NCI-H1436 treated with DMSO at 0.1 percent for 48 hours (cell line): ENCODE measurements at places on chromosomes 6 and 20.
A peak's percentile ranks its signal among the peaks of the same experiment; 100 is the strongest.

- DNase-seq: no peak
These were observed 31.8 kb downstream of the MYB start for GRCh38 chr6:135212935-135213334.

DNA sequence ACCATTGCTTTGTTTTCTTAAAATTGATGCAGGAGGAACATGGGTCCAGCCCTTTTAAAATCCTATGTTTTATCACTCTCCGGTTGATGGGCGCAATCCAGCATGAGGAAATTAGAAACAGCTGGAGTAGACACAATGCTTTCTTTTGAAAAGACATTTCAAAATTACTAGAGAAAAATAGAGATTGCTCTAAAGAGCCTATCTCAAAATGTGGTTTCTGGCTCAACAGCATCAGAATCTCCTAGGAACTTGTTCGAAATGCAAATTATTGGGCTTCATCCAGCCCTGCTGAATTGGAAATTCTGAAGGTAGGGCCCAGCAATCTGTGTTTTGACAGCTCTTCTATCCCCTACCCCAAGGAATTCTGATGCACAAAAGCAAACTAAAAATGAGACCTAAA is 190.8 kb upstream of the BMP2 start:
- DNase-seq: no peak

- no peak for DNase-seq
These were observed 565.2 kb upstream of the MARCKS start for GRCh38 chr6:113291751-113292445.

DNA sequence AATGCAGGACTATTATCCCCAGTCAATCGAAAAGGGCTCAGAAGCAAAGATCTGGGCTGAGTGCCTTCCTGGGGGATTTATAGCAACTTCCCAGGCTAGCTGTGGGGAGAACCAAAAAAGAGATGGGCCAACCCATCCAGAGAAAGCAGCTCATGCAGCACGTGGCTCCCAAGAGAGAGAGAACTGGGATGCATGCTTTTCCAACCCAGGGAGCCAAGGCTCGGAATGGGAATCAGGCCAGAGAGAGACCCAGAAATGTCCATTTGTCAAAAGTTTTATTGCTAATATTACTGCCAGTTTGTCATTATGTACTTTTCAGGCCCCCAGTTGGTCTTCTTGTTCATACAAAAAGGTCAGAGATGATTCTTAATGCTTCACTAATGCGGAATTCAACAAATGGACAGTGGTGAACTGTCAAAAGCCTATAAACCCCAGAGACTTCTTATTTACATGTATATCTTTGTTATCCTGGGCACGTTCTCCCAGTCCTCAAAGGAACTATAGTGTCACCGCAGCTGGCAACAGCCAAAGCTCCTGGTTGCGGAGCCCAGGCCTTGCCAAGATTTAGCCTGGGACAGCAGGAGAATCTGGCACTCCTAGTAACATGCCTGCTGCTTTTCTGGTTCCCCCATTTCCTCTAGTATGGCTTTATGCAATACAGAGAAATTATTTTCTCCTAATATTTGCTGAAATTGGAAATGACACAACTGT is 139.1 kb upstream of the POU3F2 start:
- no peak for DNase-seq

DNA sequence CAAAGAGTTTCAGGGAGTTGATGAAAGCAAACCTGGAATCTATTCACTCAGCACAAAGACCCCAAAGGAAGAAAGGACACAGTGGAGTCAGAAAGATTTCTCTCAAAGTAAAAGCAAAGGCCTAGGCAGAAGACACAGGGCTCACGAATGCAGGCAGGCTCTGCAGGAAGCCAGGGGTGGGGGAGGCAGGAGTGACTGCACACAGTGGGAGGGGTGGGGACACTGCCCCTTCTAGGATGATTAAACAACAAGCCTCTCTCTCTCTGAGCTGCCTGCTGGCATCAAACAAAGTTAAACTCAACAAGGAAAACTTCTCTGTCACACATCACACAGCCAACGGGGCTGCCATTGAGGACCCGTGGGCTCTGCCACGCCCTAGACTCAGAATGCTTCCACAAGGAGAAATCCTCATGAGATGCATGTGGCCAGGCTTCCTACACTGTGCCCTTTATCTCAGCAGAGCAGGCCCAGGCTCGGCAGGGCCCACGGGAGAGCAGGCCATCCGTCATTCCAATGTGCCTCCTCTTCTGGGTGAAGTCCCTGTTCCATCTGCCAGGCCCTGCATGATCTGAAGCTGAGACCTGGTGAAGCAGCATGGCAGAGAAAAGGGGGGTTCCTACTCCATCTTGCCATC is 70.1 kb downstream of the RAMACL start:
- DNase-seq: no peak

DNA sequence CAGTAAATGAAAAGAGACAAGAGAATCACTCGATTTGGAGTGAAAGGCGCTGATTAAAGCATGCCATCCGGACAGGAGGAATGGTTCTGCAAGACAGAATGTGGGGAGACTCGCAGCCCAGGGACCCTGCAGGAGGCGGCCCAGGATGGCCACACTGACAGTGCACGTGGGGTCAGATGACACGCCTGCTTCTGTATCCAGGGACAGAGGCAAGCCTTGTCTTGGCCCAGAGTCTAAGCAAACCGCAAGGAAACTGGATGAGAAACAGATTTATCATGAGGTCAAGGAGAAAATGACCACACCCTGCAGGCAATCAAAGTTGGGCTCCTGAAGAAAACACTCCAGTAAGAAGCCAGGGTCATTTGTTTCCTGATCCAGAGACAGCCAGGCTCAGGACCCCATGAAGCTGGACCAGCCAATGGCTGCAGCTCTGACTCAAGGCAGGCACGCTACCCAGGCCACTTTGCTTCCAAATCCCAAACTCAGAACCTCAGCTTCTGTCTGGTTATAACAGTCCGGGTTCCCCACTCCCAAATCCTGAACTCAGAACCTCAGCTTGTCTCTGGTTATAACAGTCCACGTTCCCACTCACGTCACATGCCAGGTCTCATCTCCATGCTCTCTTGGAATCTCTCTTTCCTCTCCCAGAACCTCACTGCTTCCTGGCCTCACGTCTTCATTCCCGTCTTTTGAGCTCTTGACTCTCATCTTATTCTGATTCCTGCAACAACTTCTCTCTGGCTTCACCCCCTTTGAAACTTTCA is 144.9 kb upstream of the THBS2 start:
- no peak for DNase-seq

DNA sequence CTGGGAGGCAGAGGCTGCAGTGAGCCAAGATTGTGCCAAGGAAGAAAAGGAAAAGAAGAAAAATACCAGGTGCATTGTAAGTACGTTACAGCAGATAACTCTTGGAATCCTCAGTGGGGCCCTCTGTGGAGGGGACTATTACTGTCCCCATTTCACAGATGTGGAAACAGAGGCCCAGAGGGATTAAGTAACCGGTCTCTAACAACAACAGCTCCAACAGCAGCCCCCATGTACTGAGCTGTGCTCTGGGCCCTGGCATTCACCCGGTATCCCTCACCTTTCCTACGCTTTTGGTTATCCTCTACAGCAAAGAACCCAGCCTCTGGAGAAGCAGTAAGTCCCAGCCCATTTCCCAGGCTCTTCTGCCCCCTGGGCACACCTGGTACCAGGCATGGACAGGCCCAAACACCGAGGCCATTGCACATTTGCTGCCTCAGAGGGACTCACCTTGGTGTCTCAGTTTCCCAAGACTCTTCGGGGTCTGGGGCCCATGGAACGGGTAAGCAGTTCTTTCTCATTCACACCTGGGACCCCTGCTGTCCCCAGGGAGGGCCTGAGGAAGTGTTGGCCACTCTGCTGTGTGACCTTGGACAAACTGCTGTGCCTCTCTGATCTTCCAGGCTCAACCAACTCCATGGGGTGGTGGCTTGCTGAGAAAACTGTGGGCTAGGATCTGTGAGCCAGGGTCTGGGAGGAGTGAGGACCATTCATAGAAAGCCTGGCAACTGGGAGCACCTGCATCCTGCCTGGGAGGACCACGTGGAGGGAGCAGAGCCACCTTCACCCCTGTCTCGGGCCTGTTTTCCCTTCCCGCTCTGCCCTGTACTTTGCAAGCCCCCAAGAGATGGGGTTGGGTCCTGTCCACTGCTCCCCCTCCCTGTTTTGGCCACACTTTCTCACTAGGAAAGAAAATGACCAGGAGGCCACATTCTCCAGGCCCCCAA is 59.9 kb downstream of the SNAI1 start:
- no peak for DNase-seq

DNA sequence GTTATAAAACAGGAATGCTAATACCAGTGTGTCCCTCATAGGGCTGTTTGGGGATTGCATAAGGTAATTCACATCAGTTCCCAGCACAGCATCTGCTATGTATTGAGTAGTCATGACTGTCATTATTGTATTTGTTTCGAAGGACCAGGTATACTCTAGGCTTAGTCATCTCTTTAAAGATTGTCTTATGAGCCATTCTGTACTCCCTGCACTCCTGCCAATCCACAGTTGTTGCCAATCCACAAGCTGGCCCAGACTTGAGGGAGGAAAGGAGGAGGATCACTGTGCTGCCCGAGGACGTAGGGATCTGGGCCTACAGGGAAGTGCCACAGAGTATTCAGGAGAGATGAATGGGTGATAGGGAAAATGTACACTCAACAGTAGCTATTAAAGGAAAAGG is 113.0 kb upstream of the TIAM2 start:
- DNase-seq: no peak

DNA sequence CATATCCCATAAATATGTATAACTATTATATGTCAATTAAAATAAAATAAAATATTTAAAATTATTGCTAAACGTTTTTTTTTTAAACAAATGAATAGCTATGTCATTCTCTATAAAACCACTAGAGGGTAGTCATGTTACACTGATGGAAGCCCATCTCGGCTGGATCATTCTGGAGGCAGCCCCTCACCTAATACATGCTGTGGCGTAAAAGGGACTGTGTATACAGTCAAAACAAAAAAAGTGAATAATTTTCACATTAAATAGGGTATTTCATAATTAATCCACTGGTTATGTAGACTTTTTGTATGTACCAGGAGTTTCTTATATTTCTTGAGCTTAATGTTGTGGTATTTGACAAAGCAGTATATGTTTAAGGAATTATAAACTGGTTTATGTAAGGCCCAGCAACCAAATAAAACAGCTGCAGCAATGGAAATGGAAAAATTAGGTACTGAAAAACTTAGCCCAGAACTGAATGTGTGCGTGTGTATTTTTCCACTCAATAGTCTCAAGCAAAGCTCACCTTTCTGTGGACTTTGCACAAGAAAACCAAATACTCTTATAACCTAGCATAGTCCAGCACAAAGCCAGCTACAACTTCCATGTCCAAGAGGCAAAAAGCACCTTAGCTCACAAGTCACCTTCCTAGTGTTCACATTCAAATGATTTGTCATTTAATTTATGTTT is 81.7 kb downstream of the COL9A1 start:
- DNase-seq: no peak

- DNase-seq: no peak
These were observed at the start of gene NRSN2 for GRCh38 chr20:346640-347316. Gene NRSN2 (plus strand): TSS chr20:347111. CDS start chr20:349644, 2,533 bp downstream.

DNA sequence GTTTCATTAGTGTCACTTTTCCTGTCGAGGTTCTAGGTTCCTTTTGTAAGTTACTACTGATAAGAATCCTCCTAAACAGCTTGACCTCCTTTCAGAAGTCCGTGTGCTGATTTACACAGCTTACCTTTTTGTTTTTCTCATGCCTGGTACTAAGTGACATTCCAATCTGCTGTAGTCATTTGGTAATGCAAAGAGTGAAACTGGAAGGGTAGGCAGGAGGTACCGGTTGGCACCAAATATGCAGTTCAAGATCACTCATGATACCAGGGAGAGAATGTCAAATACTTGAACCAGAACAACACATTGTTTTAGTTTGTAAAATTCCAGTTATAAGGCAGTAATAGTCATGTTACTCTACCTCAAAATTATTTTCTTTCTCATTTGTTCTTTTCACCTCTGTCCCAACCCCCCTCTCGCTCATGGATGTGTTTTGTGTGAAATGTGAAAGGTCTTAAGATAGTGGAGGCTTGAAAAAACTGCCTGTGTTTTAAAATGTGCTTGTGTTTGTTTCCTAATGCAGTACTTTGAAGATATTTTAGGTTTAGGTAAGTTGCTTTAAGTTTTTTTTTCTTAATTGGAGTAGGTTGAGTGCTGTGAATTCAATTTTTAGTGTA is 23.2 kb downstream of the AFDN start:
- DNase-seq: no peak

- DNase-seq: peak; percentile 53
These were observed 48.6 kb downstream of the ABHD12 start for GRCh38 chr20:25341716-25342680.

DNA sequence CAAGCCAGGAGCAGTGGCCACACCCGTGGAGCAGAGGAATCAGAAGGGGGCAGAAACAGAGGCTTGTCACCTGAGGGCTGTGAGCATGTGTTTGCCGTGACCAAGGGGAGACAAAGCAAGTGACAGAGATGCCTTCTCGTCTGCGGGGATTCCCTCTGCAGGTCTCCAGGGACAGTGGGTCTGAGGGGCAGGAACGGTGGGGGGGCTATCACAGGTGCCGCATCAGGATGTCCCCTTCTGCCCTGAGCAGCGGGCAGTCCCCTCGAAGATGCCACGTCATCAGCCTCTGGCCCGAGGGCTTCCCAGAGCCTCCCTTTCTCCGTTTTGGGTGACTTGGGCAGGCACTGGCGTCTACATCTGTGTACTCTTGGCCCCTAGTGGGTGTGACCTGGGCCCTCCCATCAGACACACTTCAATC is 338.7 kb downstream of the PREX1 start:
- no peak for DNase-seq

- no peak for DNase-seq
These were observed 1.6 kb upstream of the FOXA2 start for GRCh38 chr20:22585786-22586493.

DNA sequence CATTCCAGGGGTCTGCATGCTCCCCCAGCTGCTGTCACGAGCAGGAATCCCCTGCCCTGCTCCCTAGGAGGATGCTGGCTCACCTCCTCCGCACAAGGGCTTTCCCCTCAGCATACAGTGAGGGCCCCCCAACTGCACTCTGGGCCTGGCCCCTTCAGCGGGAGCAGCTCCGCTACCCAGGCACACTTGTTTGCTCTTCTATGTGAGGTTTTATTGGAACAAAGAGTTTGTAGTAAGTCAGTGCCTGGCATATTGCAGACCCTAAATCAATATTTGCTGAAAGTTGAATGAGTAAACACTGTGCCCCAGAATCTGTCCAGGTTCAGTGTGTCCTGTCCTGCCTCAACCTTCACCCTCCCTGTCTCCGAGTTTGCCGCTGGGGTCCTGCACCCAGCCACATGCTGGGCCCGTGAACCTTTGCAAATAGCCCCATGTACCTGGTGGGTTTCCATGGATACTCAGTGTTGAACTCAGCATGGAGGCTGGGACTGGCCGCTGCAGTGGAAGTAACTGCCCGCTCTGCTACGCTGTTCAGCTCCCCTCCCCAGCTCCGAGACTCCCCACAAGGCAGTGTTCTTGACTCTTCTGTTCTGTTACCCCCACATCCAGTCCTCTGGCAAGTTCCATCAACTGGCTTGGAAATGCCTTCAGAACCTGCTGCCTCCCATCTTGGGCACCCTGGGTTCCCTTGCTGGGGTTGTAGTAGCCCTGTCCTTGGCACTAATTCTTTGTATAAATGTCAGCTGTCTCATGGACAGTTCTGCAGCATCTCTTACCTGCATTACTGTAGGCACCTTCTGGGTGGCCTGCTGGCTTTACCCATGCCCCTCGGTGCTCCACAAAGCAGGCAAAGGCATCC is 15.7 kb downstream of the SLC22A1 start:
- no peak for DNase-seq
